IPS DF 19.7 (cell line): ENCODE measurements at places on chromosomes 4 and X.

DNA sequence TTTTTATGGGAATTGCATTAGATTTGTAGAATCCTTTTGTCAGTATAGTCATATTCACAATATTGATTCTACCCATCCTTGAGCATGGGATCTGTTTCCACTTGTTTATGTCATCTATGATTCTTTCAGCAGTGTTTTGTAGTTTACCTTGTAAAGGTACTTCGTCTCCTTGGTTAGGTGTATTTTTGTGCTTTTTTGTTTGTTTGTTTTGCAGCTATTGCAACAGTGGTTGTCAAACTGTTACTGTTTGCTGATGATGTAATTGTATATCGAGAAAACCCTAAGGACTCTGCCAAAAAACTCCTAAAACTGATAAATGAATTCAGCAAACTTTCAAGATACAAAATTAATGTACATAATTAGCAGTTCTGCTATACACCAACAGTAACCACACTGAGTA lies 127.9 kb upstream of the AR start:
- DNase-seq = no peak

DNA sequence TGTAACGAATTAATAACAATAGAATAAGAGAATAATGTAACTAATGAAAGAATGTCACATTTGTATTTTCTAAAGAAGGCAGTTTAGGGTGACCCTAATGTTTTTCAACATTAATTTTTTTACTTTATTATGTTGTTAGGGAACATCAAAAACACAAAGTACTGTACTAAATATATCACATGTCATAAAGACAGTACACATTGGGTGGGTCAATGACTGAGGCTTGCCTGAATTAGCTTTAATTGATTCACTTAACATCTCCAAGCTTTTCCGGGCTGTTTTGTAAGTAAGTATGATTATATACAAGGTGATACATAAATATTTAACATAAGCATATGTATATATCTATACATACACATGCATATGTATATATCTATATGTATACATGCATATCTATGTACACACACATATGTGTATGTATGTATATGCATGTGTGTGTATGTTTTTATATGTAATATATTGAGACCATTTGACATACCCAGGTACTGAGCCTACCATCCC lies 43.4 kb upstream of the KLF3 start:
- DNase-seq = no peak

GRCh38 chr4:180637616-180638015 lies 1605.6 kb upstream of the TENM3 start:
- no peak for DNase-seq

GRCh38 chr4:43369036-43369594 lies 476.6 kb downstream of the GRXCR1 start:
- no peak for DNase-seq

GRCh38 chrX:102849396-102849795 lies 87.7 kb upstream of the RAB40AL start:
- no peak for DNase-seq

GRCh38 chr4:124902001-124902515 lies 189.5 kb upstream of the ANKRD50 start:
- no peak for DNase-seq

- no peak for DNase-seq
These were observed 953.6 kb upstream of the AGA start for GRCh38 chr4:178395798-178396197.

GRCh38 chr4:91212211-91212610 lies 1085.0 kb downstream of the CCSER1 start:
- no peak for DNase-seq

DNA sequence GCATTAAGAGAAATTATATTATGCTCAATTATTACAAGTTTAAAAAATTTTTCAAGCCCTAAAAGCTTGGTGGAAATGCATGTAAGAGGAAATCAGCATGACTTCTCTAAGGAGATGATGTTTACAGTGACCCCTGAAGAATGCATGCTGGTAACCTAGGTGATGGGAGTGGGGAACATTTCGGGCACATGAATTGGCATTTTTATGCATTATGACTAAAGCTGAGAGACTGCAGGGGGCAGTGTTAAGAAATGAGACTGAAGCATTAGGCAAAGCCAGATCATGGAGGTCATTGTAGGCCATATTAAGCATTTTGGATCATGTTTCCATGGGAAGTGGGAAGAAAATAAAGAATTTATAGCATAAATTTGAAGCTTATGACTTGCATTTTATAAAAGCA lies 421.3 kb downstream of the FAT4 start:
- DNase-seq = peak; percentile 33

DNA sequence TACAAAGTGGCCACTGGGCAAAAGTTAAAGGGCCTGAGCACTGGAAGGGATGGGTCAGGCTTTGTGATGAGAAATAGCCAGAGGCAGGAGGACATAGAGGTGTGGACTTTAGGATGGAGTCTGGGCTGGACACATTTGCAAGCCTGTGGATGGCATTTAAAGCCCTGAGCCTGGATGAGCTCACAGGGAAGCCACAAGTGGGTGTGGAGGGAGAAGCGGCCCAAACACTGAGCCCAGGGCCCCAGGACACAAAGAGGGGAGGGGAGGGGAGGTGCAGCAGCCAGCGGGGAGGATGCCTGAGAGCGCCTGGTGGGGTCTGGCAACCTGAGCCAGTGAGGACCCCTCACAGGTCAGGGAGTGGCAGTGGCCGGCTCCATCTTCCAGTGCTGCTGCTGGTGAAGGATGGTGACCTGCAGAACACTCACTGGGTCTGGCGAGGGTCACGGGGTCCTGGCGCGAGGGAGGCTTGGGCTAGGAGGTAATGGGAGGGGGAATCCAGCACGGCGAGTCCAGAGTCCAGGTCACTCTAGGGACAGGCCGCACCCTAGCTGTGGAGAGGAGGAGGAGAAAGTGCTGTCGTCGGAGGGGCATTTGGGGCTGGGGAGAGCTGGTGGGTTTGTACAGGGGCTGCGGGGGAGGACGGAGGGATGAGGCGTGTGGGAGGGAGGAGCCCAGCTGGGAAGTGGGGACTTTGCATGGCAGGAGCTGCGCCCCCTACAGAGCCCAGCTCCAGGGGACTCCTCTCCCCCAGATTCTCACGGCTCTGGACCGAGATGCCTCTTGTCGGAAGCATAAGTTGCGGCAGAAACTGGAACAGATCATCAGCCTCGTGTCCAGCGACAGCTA lies 7.0 kb downstream of the LAGE3 start:
- no peak for DNase-seq

GRCh38 chrX:103794119-103794518 lies 17.5 kb downstream of the PLP1 start:
- DNase-seq = no peak

- no peak for DNase-seq
These were observed 20.2 kb downstream of the APLN start for GRCh38 chrX:129634541-129634940.

DNA sequence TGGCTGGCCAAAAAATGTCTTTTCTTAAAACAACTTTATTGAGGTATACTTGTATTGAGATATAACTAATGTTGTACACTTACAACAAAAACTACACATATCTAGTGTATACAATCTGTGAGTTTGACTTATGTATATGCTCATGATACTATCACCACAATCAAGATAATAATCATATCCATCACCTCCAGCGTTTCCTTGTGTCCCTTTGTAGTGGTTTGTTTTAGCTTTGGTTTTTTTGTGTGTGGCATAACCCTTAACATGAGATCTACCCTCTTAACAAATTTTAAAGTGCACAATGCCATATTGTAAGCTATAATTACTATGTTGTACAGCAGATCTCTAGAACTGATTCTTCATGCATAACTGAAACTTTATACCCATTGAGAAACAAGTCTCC lies 13.4 kb upstream of the PCSK1N start:
- DNase-seq = no peak

- no peak for DNase-seq
These were observed 380.5 kb downstream of the IDS start for GRCh38 chrX:149124526-149125108.
